CD4-positive, alpha-beta T cell treated with Interleukin-17A for 1 hour (primary cell): ENCODE measurements at places on chromosomes 7 and 10.

GRCh38 chr10:14456218-14456869 is 125.6 kb upstream of the FRMD4A start:
- no peak for DNase-seq

GRCh38 chr10:44882166-44882720 is 28.9 kb upstream of the TMEM72 start:
- no peak for DNase-seq

DNA sequence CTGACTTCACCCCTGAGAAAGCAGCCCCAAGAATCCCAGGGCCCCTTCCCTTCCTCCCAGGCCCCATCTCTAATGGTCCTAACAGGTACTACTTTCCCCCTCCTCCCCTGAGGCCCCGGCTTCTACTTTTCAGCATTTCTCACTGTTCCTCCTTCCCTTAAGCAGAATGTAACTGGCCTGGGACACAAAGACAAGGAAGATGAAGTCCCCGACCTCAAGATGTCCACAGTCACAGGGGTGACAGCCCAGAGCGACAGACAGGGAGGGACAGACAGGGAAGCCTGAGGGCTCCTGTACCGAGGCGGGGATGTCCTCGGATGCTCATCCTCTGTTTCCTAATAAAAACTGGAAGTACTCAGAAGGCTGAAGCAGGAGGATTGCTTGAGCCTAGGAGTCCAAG is 11.6 kb downstream of the AOC1 start:
- no peak for DNase-seq

GRCh38 chr10:1172256-1172984 is 116.2 kb downstream of the WDR37 start:
- no peak for DNase-seq

- no peak for DNase-seq
Measured at GRCh38 chr10:113216102-113216501, 266.1 kb downstream of the TCF7L2 start.

DNA sequence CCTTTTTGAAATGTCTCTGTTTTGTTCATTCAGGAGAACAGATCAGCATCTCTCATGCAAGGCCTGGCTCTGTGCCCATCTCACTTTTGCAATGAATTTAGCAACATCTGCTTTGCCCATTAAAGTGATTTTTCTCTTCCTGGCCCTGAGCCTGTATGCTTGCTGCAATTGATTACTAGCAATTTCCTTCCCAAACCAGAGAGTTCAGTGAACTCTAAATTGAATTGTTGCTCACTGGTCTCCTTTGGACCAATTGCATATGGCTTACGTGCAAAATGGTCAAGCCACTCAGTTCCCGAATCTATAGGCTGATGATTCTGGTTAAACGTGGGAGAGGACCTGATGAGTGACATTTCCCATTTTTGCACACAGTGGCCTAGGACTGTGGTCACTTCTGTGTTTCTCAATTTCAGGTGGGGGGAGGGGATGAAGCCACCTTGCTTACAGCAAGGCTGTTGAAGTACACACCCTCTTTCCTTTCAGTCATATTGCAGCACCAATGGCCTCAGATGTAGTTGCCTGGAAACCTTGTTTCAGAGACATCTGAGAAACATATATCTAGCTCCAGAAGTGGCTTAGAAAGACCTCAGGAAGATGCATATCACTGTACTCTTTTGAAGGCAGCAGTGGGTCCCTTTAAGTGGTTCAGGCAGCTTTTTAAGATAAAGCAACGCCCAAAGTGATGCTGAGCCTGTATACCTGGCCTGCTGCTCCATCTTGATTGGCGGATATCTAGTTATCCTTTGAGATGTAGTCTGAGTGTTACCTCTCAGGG is 201.4 kb downstream of the PTEN start:
- DNase-seq, result peak; percentile 67

DNA sequence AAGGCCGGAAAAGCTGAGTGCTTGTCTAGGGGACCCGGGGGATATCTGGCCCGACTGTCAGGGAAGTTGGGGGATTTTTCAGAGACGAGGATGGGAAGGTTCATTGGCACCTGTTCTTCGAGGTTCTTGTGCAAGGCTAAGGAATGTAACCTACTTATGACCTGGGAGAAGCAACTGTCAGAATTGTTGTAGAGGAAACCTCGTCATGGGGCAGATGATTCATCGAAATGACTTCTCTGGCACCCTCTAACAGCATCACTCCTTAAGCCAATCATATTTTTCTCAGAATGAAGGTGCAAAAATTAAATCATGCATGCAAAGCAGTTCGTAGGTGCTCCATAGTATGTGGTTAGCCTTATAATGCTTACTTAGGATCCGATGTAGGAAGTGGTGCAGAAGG is 58.6 kb downstream of the PLXDC2 start:
- DNase-seq, result no peak

DNA sequence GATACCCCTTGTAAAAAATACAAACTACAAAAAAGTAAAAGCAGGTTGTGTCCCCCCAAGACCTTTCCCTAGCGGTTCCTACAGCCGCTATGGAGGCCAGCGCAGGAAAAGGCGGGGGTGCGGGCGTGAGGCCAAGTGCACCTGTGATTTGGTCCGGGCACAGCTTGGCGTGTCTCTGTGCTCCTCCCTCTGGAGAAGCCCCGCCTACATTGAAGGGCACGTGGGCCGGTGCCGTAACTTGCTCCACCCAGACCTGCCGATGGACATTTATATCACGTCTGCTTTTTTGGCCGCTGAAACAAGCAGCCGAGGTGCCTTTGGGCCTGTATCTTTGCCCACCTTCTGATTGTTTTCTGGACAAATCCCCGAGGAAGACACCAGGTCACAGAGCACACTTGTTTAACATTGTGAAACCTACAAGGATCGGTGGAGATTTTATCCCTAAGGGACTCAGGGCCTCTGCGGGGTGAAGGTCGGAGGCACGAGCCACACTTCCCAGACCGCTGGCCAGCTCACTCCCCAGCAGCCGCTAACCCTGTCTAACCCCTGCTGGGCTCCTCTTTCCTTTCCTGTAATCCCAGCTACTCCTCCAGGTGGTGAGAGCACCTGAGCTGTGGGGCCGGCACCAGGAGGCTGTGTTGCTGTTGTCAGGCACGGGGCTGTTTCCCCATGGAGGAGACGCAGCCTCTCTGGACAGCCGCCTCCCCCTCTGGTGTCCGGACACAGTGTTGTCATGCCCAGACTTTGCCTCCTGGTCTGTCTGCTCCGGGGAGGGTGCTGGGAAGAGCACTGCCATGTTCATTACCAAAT is 18.8 kb upstream of the INPP5A start:
- no peak for DNase-seq

GRCh38 chr10:79454259-79454658 is 8.8 kb upstream of the ZCCHC24 start:
- no peak for DNase-seq

GRCh38 chr7:133367561-133367960 is 114.7 kb downstream of the EXOC4 start:
- no peak for DNase-seq

GRCh38 chr10:104906112-104906511 is 265.0 kb downstream of the SORCS3 start:
- no peak for DNase-seq

GRCh38 chr7:148253629-148254028 is 336.9 kb upstream of the C7orf33 start:
- DNase-seq, result no peak

- DNase-seq, result peak; percentile 11
Measured at GRCh38 chr10:94630017-94630688, 53.4 kb upstream of the CYP2C18 start.

DNA sequence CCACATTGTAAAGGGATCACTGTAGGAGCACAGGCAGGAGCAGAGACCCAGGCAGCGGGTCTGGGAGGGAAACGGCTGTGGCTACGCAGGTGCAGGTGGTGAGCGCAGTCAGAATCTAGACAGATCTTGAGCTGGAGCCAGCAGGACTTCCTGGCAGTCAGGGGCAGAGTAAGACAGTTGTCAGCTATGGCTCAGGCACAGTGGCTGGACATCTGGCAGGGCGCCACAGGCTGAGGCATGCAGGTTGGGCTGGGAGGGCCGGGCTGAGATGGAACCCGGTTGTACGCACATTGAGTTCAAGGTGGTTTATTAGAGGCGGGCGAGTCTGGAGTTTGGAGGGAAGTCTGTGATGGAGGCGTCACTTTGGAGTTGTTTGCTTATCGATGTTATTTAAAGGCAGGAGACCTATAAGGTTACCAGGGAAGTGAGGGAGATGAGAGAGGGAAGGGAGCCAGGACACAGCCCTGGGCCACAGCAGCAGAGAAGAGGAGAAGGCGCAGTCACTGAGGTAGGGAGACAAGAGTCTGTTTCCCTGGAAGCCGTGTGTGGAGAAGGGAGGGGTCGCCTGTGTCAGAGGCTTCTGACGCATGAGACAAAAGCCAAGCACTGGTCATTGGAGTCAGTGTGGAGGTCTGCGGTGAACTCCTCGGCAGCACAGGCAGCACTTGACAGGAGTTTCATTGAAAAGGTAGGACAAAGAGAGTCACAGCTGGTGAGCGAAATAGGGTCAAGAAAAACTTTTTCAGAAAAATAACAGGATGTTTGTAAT is 73.8 kb downstream of the LANCL2 start:
- no peak for DNase-seq
